HTR-8/SVneo (cell line): ENCODE measurements at places on chromosomes 12 and 14.

GRCh38 chr12:76108356-76108755 lies 23.9 kb upstream of the NAP1L1 start:
- DNase-seq = no peak

DNA sequence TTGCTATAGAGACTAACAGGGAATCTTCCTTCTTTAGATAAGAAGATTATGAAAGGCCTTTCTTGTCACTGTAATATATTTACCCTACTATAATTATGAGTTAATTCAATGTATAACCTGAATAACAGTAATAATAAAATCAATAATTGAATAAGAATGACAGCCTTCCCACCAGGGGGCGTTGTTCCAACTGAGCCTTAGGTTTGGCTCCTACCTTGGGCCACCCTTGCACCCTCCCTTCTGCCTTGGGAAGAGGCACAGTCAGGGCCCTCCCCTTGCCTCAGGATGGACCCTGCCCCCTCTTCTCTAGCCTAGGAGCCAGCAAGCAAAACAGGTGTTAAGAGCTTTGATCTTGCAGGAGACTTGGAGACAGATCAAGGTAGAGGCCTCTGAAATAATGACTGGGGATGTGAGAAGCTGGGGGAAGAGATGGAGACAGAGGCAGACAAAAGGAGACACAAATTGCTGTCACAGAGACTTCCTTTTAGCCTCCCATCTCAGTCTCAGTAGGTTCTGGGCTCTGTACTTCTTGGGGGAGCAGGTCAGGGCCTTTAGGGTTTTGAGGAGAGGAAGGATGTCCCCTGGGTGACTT lies 40.1 kb upstream of the CISTR start:
- no peak for DNase-seq

- no peak for DNase-seq
Observed at GRCh38 chr12:10668526-10668925, 5.3 kb downstream of the STYK1 start.

DNA sequence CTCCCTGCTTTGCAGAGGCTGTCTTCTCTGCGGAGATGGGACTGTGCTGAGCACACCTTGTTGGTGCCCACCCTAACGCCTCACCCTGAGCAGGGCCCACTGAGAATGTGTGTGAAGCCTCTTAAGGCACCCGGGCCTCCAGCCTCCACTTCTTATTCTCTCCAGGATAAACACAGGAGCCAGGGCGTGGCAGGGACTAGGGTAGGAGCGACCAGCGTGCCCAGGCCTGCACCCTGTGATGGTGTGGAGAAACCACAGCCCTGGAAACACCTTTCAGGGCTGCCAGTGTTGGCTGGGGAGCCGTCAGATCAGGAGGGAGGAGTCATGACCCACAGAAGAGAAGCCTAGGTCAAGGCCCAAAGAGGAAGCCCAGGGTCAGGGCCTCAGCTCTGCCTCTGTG lies 41.3 kb downstream of the VDR start:
- no peak for DNase-seq

DNA sequence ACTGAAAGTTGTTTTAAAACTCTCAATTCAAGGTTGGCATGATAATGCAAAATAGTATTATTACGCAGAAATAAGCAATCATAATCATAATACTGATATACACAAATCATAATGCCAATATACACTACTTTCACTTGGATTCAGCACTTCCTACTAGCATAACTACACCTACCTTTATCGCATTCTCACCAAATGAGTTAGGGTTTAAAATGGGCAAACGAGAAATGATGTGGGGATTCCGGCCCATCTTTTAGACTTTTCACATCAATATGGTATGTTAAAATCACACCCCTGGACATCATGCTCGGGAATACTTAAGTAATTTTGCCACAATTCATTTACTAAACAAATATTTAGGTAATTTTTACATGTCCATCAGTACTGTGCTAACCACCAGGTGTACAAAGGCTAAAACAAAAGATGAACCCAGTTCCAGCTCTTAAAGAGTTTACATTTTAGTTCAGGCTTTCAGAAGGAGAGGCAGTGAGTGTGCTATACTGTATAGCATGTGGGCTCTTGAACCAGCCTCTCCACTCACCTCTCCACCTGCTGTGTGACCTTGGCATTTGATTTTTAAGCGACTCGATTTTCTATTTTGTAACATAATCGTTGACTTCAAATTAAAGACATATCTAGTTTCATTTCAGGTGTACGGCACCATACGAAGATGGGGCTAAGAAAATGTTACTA lies 1.1 kb upstream of the USP15 start:
- no peak for DNase-seq

DNA sequence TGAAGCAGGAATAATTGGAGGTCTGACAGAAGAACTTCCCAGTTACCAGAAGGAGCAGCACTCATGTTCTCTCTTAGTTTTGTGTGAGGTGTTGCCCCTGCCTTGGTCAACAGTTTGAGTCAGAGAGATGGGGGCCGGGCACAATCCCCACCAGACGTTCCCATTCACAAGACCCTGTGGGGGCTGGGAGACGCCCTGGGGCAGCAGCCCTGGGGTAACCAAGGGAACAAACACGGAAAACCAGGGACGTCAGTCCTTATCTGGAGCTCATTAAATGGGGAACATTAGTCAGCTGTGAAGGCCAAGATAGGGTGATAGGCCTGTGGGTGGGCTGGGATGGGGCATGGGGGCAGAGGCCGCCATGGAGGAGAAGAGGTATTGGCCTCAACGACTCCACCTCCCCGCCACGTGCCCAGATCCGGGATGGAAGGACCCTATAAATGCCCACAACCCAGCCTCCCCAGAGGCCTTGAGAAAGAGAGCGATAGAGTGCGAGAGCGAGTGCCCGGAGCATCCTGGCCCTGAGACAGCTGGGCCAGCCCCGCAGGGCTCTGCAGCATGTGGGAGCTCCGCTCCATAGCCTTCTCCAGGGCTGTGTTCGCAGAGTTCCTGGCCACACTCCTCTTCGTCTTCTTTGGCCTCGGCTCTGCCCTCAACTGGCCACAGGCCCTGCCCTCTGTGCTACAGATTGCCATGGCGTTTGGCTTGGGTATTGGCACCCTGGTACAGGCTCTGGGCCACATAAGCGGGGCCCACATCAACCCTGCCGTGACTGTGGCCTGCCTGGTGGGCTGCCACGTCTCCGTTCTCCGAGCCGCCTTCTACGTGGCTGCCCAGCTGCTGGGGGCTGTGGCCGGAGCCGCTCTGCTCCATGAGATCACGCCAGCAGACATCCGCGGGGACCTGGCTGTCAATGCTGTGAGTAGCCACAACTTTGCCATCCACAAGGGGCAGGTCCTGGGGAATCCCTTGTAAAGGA lies at the start of gene AQP2:
Gene AQP2 (plus strand): TSS at position 465 of the 979 bp plus-strand sequence. CDS start 94 bp downstream, at position 559.
- no peak for DNase-seq

DNA sequence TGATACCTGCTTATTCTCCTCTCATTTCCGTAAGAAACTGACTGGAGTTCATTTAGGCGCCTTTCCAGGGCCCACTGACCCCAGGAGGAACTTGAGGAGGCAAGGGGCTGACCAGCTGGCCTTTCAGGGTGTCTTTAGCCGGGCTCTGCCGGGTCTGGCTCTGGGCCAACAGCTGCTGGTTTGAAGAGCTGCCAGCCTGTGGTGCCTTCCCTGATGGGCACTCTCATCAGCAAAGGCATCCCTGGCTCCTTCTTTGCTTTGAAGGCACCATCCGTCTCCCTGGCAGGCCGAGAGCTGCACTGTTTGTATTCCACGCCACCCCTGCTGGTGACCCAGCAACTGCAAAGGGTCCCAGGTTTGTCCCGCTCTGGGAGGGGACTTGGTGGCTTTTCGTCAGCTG lies 42.0 kb downstream of the IQSEC3 start:
- no peak for DNase-seq

DNA sequence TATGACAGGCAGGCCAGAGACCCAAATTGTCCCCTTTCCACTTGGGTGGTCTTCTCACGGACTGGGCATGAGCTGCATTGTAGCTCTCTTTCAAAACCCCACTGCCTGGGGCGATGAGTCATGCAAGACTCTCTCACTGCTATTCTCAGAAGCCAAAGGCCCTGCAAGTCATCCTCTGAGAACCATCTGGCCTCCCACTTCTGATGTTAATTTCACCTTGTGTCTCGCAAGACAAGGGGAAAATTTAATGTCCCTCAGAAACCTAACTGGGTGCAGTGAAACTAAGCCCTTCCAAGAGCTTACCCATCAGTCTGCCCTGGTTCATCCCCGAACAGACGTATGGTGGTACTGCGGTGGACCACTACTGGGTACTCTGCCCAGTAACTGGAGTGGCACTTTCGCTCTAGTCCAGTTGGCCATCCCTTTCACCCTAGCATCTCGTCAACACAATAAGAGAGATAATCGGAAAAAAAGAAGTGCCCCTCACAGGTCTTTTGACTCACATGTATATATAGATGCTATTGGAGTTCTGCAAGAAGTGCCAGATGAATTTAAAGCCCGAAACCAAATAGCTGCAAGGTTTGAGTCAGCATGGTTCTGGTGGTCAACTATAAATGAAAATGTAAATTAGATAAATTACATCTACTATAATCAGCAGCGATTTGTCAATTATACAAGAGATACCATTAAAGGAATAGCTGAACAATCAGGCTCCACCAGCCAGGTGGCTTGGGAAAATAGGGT lies 31.3 kb upstream of the LALBA start:
- no peak for DNase-seq

- DNase-seq = no peak
Observed at GRCh38 chr14:102668291-102668873, 75.9 kb downstream of the RCOR1 start.

GRCh38 chr12:97790281-97790680 lies 327.7 kb downstream of the RMST start:
- no peak for DNase-seq

- DNase-seq = no peak
Observed at GRCh38 chr12:104624529-104624928, 167.8 kb downstream of the CHST11 start.

- no peak for DNase-seq
Observed at GRCh38 chr14:74829251-74829650, 46.7 kb downstream of the PROX2 start.

DNA sequence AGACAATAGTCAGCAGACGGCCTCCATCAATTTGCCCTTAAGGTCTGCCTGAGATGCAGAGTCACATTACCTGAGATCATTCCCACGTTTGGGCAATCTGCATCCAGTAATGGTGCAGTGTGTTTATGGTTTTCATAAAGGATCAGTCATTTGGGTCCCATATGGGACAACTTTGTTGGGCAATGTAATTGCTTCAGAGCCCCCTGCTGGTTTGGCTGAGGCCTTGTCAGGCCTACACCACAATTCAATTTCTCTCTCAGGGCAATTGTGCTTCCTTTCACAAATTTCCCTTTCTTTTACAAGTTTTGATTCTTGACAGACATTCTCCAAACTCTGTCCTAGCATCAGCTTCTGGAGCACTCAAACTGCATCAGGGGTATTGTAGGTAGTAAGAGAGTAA lies 191.2 kb upstream of the SSTR1 start:
- DNase-seq = no peak

GRCh38 chr12:127240249-127240929 lies 1026.6 kb upstream of the TMEM132C start:
- DNase-seq = no peak

DNA sequence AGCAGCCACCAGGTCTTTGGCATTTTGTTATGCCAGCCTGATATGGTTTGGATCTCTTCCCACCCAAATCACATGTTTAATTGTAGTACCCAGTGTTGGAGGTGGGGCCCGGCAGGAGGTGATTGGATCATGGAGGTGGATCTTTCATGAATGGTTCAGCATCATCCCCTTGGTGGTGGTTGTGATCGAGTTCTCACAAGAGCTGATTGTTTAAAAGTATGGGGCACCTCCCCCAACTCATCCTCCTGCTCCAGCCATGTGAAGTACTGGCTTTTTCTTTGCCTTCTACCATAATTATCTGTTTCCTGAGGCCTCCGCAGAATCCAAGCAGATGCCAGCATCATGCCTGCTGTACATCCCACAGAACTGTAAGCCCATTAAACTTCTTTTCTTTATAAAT lies 12.8 kb upstream of the PRKD1 start:
- no peak for DNase-seq

DNA sequence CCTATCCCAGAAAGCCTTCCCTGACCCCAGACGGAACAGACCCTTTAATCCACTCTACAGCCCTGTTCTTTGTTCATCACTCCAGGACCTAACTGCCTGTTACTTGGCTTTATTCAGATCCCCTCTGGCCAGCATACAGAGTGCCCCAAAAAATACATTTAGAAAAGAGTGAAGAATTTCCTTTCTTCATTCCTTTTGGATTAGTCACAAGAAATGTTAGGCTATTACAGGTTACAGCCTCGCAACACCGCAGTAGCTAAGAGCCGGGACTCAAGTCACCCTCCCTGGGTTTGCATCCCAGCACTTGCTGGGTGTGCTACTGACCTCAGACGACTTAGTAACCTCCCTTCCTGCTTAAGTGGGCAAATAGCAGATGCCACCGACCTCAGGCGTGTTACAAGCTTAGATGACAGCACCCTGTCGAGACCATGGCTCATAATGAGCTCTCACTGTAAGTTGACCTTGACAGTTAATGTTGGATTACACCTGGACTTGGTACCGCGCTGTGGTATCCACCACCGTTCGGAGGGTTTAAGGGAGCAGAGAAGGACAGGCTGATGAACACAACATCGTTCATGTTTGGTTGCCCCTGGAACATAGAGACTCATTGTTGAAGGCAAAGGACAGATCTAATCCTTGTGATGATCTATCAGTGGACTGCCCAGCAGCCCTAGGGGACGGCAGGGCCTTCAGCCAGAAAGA lies 12.9 kb downstream of the GLRX5 start:
- peak; percentile 55 for DNase-seq

- DNase-seq = no peak
Observed at GRCh38 chr12:87670448-87670847, 358.8 kb downstream of the C12orf50 start.

DNA sequence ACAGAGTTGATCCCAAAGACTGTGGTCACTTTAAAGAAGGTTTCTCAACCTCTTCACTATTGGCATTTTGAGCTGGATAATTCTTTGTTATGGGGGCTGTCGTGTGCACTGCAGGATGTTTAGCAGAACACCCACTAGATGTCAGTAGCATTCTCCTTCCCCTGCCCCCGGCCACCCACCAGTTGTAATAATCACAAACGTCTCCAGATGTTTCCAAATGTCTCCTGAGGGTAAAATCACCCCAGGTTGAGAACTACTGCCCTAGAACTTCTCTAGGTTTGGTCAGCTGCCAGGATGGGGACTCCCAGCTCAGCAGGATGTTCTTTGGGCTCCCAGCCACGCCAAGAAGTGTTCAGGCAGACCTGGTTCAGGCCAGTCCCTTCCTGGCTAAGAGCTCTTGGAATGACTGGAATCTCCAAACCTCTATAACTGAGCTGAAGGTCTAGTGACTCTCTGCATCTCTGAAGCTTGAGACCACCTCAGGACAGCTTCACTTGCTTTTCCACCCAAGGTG lies 12.5 kb upstream of the AJUBA start:
- DNase-seq = no peak
